Transverse colon (tissue), 4 donors: ENCODE measurements at places on chromosomes 1 and 21.

DNA sequence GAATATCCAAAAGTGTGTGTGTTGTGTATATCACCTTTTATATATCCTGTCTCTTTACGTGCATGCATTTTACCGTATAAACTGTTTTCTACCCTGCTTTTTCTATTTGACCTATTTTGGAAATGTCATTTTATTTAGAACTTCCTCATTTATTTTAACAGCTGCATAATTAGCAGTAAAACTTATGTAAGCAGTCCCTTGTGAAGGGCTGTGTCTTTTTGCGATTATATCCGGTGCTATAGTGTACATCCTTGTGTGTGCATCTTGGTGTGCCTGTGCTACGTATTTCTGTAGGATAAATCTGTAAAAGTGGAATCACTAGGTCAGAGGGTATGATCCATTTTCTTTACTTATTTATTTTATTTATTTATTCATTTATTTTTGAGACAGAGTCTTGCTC is 7.2 kb downstream of the LGALS8 start:
- peaks cover 8% of the 10 kb centered on the region for H3K36me3 ChIP-seq
- peaks cover 8% of the 10 kb centered on the region for H3K4me1 ChIP-seq
- no peaks in the 10 kb centered on the region for H3K27me3 ChIP-seq
- no peak for DNase-seq
- H3K4me3 ChIP-seq: no peak overlapping the region

- no peaks in the 10 kb centered on the region for H3K4me1 ChIP-seq
- no peak overlapping the region for H3K4me3 ChIP-seq
- no peak for DNase-seq
- H3K36me3 ChIP-seq: no peaks in the 10 kb centered on the region
- H3K27me3 ChIP-seq: no peaks in the 10 kb centered on the region
Observed at GRCh38 chr1:217469983-217470382, 160.9 kb downstream of the GPATCH2 start.

DNA sequence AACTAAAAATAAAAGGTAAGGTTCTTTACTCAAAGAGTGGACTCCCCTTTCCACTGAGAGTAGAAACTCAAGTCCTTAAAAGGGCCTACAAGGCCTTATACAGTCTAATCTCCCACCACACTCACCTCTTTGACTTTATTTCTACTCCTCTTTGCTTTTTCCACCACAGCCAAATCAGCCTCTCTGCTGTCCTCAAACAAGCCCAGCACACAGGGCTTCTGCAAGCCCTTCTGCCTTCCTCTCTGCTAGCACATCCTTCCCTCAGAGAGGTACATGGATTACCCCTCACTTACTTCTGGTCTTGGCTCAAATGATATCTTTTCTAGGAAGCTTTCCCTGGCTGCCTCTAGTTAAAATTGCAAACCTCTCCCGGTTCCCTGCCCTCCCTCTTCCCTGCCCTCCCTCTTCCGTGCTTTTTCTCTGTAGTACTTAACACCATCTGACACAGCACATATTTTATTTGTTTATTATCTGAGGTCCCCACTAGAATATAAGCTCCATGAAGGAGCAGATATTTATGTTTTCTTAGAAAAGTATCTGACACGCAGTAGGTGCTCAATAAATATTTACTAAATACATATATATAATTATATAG is 1.7 kb downstream of the LYST start:
- no peaks in the 10 kb centered on the region for H3K27me3 ChIP-seq
- H3K36me3 ChIP-seq: no peaks in the 10 kb centered on the region

GRCh38 chr21:21067375-21067774 is 69.2 kb downstream of the NCAM2 start:
- H3K4me3 ChIP-seq: no peak overlapping the region
- no peak for DNase-seq
- H3K4me1 ChIP-seq: no peaks in the 10 kb centered on the region
- H3K27ac ChIP-seq: no peak overlapping the region

GRCh38 chr1:14862114-14862771 is 263.8 kb downstream of the KAZN start:
- no peaks in the 10 kb centered on the region for H3K27me3 ChIP-seq
- no peaks in the 10 kb centered on the region for H3K4me1 ChIP-seq
- no peak for DNase-seq

DNA sequence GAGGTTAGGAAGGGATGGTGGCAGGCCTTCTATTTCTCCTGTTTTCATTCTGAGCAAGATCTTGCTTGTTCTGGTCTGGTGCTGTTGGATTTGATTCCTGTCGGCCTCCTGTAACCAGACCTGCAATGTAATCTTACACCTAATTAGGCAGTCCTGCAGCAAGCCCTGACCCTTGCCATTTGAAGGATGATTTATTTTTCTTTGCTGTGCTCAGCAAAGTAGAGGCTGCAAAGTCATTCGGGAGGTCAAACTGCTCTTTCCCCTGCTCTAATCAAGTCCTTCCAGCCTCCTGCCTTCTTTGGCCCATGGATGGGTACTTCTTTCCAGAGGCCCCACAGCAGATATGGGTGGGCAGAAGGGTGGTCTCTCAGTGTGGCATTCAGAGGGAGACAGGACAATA is 417.7 kb upstream of the USP24 start:
- no peaks in the 10 kb centered on the region for H3K36me3 ChIP-seq
- no peaks in the 10 kb centered on the region for H3K27me3 ChIP-seq
- H3K4me1 ChIP-seq: no peaks in the 10 kb centered on the region
- H3K4me3 ChIP-seq: no peak overlapping the region

DNA sequence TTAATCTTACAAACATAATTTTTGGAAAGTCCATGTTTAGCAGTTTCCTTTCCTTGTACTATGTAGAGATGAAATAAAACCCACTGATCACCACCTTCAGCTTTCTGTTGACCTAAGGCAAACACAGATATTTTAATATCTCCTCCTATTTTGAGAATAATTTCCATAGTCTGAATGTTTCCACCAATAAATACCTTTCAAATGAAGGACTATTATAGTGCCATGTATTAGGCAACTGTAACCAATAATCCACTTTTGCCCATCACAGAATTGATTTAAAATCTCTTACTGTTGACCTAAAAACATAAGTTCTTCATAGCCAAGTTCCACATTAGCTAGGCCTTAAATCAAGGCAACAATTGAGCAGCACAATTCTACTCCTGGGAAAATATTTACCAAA is 1.8 kb downstream of the CDC42BPA start:
- peak overlapping the region; percentile 80 for H3K4me3 ChIP-seq
- no peaks in the 10 kb centered on the region for H3K27me3 ChIP-seq
- DNase-seq: no peak
- no peaks in the 10 kb centered on the region for H3K4me1 ChIP-seq
- peak overlapping the region; percentile 99 for H3K27ac ChIP-seq

DNA sequence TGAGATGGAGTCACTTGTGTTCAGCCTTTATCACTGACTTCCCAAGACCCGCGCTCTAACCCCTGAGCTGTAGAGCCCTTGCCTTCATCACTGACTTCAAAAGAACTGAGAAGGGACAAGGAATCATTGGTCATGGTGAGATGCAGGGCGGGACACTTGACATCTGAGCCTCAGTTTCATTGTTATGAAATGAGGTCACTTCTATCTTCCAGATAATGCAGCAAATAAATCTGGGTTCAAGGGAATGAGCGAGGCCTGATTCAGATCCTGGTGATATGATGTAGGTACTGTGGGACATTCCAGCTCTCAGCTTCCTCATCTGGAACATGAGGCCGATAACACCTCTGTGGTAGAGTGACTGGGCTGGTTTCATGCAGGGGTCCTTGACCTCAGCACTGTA is 13.8 kb downstream of the KAZN start:
- no peaks in the 10 kb centered on the region for H3K36me3 ChIP-seq
- no peak overlapping the region for H3K27ac ChIP-seq
- H3K27me3 ChIP-seq: no peaks in the 10 kb centered on the region
- DNase-seq: no peak
- H3K4me3 ChIP-seq: no peak overlapping the region

GRCh38 chr1:155307247-155307740 is 1.4 kb upstream of the FDPS start:
- DNase-seq: no peak
- no peak overlapping the region for H3K4me3 ChIP-seq
- no peaks in the 10 kb centered on the region for H3K27me3 ChIP-seq

DNA sequence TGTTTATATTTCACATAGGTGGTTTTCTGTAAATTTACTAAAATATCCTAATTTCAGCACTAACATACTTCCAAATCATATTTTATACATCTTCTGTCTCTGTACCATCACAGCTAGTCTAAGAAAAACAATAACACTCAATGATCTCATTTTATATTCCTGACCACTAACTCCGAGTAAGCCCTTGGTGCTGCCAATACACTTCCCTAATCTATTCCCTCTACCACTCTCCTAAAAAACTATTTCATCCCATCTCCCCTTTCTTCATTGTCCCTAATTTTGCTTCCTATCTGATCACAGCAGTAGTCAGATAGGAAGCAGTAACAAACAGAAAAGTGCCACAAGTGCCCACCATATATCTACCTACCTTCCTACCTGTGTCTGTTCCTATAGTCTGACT is 36.2 kb downstream of the ASH1L start:
- no peak for DNase-seq
- H3K4me1 ChIP-seq: peaks cover 3% of the 10 kb centered on the region
- no peak overlapping the region for H3K4me3 ChIP-seq
- no peaks in the 10 kb centered on the region for H3K36me3 ChIP-seq
- no peak overlapping the region for H3K27ac ChIP-seq

- H3K4me3 ChIP-seq: no peak overlapping the region
- no peak for DNase-seq
- no peaks in the 10 kb centered on the region for H3K36me3 ChIP-seq
- no peaks in the 10 kb centered on the region for H3K4me1 ChIP-seq
- no peak overlapping the region for H3K27ac ChIP-seq
Observed at GRCh38 chr1:5983361-5984103, 8.7 kb downstream of the NPHP4 start.

- no peaks in the 10 kb centered on the region for H3K27me3 ChIP-seq
- H3K27ac ChIP-seq: no peak overlapping the region
- no peaks in the 10 kb centered on the region for H3K4me1 ChIP-seq
- no peak for DNase-seq
Observed at GRCh38 chr1:241895013-241895412, 47.0 kb downstream of the EXO1 start.

GRCh38 chr1:218759795-218760194 is 413.9 kb upstream of the LYPLAL1 start:
- H3K27ac ChIP-seq: no peak overlapping the region
- H3K27me3 ChIP-seq: no peaks in the 10 kb centered on the region
- H3K36me3 ChIP-seq: no peaks in the 10 kb centered on the region
- no peak for DNase-seq
- no peaks in the 10 kb centered on the region for H3K4me1 ChIP-seq
- no peak overlapping the region for H3K4me3 ChIP-seq

DNA sequence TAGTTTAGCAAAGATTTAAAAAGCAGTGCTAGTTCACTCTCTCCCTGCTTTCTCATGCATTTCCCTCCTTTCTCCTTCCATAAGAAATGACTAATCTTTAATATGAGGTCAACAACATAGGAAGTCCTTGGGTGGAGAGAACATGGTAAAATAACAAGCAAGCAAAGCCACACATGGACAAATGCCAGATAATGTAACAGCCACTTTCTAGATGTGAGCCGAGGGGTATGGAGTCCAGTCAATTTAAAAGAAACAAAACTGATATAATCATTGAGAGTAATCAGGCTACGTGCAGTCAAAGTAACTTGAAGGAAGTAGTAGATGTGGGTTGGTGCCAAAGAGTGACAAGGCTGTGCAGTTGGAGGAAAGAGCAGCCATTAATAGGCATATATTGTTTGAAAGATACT is 69.6 kb downstream of the DUSP10 start:
- no peaks in the 10 kb centered on the region for H3K4me1 ChIP-seq
- DNase-seq: no peak
- H3K36me3 ChIP-seq: no peaks in the 10 kb centered on the region

DNA sequence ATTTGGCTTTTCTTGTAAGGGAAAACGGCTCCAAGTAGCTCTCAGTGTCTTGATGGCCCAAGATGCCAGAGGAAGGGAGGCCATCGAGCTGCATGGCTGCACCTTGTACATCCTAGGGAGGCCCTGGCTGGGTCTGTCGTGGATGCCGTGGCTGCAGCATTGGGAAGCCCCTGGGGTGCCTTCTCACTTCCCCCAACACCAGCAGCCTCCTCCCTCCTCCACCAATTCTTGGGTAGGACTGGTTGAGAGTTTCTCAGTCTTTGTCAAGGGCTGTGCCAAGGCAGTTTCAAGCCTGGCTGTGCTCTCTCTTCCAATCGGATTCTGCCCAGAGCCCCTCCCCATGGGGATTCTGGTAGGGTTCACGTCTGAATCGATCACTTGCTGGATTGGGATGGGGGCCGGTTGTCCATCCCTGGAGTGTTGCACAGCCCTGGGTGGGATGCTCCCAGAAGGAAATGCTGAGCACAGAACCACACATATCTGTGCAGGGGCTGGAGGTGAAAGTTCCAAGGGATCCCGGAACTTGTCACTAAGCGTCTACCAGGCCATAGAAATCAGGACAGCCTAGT is 14.0 kb upstream of the SPSB1 start:
- no peak overlapping the region for H3K4me3 ChIP-seq
- H3K4me1 ChIP-seq: peaks cover 35% of the 10 kb centered on the region
- H3K27me3 ChIP-seq: no peaks in the 10 kb centered on the region
- DNase-seq: no peak
- H3K36me3 ChIP-seq: no peaks in the 10 kb centered on the region

DNA sequence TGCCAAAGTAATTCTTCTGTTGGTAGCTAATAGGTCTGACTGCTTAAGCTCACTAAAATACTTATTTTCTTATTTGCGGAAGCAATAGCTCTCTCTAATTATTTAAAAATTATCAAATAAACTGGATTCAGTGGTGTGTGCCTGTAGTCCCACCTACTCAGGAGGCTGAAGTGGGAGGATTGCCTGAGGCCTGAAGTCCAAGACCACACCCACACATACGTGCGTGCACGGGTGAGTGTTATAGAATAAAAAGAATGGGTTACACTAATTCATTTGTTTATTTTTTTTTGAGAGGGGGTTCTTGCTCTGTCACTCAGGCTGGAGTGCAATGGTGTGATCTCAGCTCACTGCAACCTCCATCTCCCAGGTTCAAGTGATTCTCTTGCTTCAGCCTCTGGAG is 94.2 kb upstream of the HNRNPU start:
- no peaks in the 10 kb centered on the region for H3K27me3 ChIP-seq
- peaks cover 4% of the 10 kb centered on the region for H3K4me1 ChIP-seq
- DNase-seq: no peak

GRCh38 chr1:93666613-93667384 is 14.8 kb downstream of the BCAR3 start:
- H3K4me1 ChIP-seq: peaks cover 50% of the 10 kb centered on the region
- no peaks in the 10 kb centered on the region for H3K27me3 ChIP-seq
- no peak for DNase-seq
- H3K4me3 ChIP-seq: no peak overlapping the region
- no peaks in the 10 kb centered on the region for H3K36me3 ChIP-seq
- peak overlapping the region; percentile 60 for H3K27ac ChIP-seq
